Stimulated activated CD8-positive, alpha-beta memory T cell treated with anti-CD3 and anti-CD28 coated beads, Interleukin-7, amount 100 ng/mL, for 1 hour (primary cell): ENCODE measurements at places on chromosomes 2 and 18.

DNA sequence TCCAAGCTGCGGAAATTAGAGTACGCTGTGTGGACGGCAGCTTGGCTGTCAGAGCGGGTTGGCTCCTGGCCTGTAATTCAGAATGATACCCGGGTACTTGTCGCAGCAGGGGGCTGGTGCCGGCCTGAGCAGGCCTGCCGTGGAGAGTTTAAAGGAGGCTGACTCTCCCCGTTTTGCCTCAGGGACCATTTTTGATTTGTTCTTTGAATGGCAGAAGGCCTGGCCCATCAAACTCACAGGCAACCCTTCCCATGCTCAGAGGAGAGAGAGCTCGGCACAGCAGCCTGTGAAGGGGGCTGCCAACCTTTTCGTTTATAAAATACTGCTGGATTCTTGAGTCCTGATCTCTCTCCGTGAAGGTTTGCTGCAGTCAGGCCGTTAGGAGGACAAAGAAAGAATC is 151.3 kb downstream of the KLHL29 start:
- no peak for DNase-seq

GRCh38 chr2:171688129-171688465 is 828 bp downstream of the DYNC1I2 start:
- no peak for DNase-seq

GRCh38 chr18:3935305-3935704 is 485.3 kb downstream of the TGIF1 start:
- DNase-seq: no peak

DNA sequence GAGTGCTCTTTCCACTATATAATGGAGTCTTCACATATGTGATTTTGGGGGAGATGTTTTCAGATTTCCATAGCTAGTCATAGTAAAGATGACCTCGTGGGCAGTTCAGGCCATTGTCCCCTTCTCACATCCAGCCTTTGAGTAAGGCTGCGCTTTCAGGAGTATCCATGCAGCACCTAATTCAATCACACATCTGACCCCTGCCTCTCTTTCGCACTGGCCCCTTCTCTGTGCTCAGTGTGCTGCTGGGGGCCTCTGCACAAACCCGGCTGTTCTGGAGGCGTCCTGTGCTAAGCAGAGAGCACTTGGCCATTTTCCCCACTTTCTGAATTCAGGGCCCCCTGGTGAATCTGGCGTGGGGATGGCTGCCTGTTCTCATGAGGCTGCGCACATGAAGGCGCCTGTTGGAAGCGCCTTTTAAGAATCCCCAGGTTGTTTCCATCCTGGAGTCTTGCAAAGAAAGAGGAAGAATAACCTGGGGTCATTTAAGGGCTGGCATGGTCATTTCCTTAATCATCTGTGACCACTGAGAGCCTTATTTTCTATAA is 96.0 kb upstream of the ALPP start:
- no peak for DNase-seq

GRCh38 chr2:12417786-12418185 is 298.9 kb upstream of the TRIB2 start:
- DNase-seq: no peak

DNA sequence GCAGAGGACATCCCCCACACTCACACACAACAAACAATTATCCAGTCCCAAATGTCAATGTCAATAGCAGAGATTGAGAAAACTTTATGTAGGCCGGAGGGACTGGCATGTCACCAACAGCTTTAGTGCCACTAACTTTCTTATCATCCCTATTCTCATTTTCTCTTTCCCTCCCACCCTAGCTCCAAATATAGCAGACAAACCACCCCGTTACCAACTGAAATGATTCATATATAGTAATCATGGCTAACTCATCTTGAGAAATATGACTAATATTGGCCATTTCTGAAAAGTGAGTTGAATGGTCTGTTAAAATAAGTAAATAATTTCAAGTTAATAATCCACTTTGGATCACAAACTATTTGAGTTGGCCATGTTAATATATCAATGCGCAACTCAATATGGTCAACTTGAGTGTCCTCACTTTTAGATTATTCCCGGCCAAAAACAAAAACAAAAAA is 242.1 kb upstream of the RND3 start:
- DNase-seq: no peak

DNA sequence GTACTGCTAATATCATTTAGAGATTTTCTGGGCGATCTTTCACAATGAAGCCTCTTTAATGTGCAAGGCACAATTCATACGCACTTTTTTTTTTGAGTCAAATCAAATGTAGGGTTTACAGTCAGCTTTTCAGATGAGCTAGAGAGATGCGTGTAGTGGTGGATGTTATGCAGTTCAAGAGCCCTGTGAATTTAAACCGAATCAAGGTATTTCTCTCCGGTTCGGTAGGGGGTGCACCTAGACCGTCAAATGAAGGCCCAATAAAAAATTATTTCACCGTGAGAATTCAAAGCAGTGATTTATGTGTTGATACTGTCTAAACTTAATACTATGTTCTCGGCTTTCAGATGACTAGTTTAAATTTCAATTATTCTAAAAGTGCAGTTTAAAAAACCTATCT is 1.1 kb downstream of the PTH2R start:
- DNase-seq: no peak

- no peak for DNase-seq
These were observed 103.6 kb upstream of the LYPD6 start for GRCh38 chr2:149226790-149227189.

DNA sequence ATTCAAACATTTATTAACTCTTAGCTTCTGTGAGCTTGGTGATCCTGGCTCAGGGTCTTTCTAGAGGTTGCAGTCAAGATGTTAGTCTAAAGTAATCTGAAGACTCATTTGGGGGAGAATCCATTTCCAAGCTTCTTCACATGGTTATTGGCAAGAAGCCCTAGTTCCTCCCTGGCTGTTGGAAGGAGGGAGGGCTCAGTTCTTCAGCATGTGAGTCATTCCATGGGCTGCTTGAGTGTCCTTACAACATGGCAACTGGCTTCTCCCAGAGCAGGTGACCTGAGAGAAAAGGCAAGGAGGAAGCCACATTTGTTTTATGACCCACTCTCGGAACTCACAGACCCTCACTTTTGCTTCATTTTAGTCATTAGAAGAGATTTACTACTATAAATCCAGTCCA is 10.6 kb upstream of the C2orf74 start:
- no peak for DNase-seq

DNA sequence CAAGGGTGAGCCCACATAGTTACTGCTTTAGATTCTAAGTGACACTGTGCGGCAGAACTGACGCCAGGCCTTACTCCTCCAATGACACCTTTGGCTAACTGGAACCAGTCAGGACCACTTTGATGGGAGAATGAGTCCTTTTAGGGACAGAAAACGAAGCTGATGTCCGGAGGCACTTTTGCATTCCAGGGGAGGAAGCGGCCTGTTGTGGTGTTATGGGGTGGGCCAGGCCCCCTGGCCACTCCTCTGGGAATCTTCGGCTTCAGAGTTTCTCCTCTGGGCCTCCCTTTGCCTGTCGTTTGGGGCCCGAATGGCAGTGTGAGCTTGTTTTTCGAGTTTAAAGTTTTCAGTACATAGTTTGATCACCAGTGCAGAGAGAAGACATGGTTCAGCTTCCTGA is 65.9 kb downstream of the MBP start:
- no peak for DNase-seq

DNA sequence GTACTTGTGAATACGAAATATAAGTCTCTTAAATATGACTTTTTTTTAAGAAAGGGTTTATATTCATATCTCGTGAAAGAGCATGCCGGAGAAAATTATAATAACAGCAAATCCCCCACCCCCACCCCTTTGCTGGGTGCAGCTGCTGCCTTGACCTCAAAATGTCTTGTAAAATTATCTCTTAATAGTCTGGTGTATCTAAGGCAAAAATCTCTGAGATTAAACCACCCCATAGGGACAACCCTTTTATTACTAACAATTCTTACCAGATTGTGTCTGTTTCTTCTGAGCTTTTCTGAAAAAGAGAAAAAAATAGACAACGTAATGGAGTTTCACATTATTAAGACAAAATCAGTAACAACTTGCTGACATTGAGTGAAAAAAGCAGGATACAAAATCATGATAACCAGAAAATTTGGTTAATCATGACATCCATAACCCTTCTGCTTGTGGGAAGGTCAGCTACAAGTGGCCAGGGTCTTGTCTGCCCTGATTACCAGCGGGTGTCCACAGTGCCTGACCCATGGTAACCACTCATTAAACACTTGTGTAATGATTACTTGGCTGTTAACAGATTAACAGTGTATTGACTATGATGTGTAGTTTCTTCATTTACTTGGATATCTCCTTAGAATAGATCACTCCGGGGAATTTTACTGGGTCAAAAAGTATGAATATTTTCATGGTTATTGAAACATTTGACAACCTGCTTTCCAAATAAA is 1.5 kb downstream of the STRADB start:
- no peak for DNase-seq

DNA sequence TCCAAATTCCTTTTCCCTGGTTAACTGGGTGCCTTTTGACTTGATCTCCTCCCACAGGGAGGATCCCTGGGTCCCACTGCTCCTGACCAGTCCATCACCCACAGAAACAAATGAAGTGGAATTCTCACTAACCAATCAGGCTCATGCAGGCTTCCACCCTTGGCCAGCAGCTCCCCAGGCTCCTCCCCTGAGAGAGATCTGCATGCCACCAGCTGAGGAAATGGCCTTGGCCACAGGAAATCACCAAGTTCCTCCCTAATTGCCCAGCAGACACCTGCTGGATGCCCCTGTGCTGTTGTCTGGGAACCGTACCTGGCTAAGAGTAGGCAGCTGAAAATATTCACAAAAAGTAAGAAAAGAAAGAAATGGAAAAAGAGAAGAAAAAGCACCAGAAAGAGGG is 207.4 kb downstream of the NCK2 start:
- DNase-seq: no peak

- no peak for DNase-seq
These were observed 113.6 kb upstream of the ATP8B1 start for GRCh38 chr18:57916684-57917083.

GRCh38 chr18:75654851-75655751 is 227.6 kb upstream of the SMIM21 start:
- DNase-seq: no peak

DNA sequence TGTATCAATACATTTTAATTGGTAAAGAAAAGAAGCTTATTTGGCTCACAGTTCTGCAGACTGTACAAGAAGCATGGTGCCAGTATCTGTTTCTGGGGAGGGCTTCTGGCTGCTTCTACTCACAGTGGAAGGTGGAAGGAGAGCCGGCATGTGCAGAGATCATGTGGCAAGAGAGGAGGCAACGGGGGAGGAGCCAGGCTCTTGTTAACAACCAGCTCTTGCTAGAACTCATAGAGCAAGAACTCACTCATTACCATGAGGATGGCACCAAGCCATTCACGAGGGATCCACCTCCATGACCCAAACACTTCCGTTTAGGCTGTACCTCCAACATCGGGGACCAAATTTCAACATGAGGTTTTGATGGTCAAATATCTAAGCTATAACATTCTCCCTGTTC is 7.5 kb downstream of the PARD6G start:
- no peak for DNase-seq

- no peak for DNase-seq
These were observed 328.4 kb upstream of the MAP2 start for GRCh38 chr2:209095432-209095831.

DNA sequence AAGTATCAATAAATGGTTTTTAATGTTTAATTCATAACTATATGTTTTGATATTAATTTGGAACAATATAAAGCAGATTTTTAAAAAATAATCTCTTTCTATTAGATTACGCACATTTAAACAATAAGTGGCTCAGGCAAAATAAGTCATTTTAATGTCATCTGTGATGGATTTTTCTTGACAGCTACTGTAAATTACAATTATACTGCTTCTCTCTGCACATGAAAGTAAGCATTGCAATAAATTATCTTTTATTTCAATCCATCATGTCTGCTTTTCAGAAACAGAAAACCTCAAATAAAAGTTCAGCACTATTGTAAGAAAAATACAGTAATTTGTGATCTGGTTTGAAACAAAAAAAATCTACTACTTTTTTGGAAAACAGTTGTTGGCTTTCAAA is 11.1 kb upstream of the DLX1 start:
- DNase-seq: no peak

- no peak for DNase-seq
These were observed 3.1 kb downstream of the ADAM17 start for GRCh38 chr2:9552219-9553178.
